ENCODE measurements at places on chromosomes 7 and 10.

GRCh38 chr7:103143868-103144267, 5.0 kb downstream of the NAPEPLD start:
- DNase-seq = no peak

DNA sequence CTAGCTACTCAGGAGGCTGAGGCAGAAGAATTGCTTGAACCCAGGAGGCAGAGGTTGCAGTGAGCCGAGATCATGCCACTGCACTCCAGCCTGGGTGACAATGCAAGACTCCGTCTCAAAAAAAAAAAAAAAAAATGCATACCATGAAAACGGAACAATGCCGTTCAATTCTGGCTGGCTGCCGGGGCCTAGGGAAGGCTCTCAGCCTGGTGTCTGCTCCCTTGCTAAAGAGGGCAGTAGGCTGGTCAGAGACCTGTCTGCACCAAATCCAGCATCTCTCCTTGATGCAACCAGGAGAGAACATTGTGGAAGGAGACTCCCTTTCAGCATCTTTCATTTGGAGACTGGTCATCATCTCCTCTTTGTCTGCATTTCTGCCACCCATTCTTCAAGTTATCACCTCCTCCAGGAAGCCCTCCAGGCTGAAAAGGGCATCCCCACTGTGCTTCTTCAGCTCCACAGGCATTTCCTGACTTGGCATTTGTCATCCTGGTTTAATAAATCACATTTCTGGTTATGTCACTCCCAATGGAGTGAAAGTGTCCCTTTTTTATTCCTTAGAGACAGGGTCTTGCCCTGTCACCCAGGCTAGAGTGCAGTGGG, 24.7 kb downstream of the MYL10 start:
- DNase-seq = no peak

- no peak for DNase-seq
These were observed 296.5 kb downstream of the SORCS3 start for GRCh38 chr10:104937567-104937966.

- DNase-seq = no peak
These were observed 18.5 kb downstream of the ITGB1 start for GRCh38 chr10:32939296-32940111.

DNA sequence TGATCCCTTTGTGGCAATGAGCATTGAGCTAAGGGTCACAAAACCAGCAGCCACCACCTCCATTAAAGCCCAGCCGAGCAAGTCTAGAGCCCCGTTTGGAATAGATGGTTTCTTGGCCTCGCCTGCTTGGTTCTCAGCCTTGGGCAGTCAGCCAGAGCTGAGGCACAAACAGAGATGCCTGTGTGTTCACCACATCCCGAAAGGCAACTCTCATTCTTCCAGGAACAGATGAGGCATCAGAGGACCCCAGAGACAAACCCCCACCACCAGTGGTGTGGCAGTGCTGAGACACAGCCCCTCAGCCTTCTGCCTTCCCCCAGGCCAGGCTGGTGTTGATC, 203.3 kb upstream of the ZMIZ1 start:
- DNase-seq = no peak

DNA sequence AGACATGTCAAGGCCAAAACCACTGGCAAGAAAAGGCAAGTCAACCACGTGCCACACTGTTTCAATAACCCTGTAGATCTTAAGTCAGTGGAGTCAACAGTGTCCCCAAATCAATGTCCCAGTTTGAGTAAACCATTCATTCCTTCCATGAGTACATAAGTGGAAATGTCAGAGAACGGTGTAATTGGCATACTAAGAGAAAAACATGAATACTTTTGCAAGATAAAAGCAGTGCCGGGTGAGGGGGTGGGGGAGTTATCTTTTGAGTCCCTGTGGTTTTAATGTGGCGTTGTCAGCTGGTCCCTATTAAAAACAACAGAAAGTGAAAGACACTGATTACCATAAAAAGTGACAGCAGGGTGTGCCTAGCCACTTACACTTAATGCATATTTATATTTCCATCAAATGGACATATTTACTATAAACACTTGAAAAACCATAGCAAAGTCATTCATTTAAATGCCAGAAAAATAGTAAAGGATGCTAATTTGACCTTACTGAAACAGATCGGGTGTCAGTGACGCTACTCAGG, 37.8 kb downstream of the RSU1 start:
- no peak for DNase-seq

GRCh38 chr10:130481076-130481930, 345.1 kb downstream of the GLRX3 start:
- DNase-seq = no peak

DNA sequence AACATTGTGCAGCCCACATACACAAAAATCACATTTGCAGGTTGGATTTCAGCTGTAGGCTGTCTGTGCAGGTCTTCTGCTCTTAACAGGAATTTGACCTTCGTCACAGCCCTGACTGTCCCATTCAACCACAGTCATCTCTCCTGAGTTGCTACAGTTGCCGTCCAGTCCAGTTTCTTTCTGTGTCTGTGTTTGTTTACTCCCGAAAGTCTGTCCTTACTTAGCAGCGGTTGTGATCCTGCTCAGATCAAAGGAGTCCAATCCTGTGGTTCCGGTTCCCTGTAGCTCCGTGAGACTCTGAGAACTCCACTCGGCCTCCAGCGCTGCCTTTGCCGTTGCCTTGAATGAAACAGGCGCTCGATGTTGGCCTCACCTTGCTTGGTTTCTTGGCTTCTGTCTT, 111.6 kb upstream of the GATA3 start:
- DNase-seq = no peak

- DNase-seq = no peak
These were observed 46.0 kb downstream of the PRKAR2B start for GRCh38 chr7:107090457-107090856.

DNA sequence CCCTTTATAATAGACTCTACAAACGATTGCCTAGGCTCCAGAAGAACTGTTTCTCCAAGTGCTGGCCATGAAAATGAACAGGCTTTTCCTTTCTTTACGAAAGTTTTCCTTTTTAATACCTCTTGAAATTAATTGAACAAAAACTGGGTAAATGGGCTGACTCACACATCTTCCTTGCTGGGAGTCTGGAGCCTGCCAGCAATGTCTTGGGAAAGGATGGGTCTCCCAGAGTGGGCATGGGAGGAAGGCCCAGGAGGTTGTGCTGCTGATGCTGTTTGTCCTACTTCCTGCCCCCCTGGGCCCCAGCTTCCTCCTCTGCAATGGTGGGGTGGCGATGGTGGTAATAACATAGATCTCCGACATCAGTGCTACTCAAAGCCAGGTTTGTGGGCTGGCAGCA, 174.1 kb downstream of the RPS24 start:
- DNase-seq = no peak

GRCh38 chr7:158541346-158542010, 46.1 kb downstream of the PTPRN2 start:
- DNase-seq = no peak

DNA sequence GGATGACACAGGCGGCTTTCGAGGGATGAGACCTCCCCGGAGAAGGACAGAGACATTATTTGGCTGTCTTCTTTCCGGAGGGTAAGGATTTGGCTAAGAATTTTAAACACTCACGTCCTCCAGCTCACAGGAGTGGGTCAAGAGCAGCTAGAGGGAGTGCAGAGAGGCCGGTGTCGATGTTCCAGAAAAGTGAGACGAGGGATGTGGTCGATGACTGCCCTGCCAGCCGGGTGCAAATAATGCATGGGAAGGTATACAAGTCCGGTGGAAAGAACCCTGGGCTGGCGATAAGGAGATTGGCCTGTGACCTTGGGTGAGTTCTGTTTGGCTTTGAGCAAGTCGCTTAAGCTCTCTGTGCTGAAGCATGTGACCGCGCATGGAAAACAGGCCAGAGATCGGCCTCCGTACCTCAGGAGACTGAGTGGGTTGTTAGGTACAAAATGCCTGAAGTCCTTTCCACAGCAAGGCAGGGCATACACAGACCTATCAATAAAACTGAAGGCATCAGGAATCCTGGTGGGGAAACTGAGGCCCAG, 149.1 kb downstream of the UBE2H start:
- no peak for DNase-seq

GRCh38 chr10:104393387-104393786, 39.8 kb downstream of the CFAP58 start:
- no peak for DNase-seq

GRCh38 chr10:62243647-62243997, 25.0 kb downstream of the RTKN2 start:
- no peak for DNase-seq

- no peak for DNase-seq
These were observed 34.8 kb downstream of the MDFIC start for GRCh38 chr7:114956702-114957101.

- peak; percentile 58 for DNase-seq
These were observed 10.9 kb downstream of the CDHR1 start for GRCh38 chr10:84205049-84205852.

DNA sequence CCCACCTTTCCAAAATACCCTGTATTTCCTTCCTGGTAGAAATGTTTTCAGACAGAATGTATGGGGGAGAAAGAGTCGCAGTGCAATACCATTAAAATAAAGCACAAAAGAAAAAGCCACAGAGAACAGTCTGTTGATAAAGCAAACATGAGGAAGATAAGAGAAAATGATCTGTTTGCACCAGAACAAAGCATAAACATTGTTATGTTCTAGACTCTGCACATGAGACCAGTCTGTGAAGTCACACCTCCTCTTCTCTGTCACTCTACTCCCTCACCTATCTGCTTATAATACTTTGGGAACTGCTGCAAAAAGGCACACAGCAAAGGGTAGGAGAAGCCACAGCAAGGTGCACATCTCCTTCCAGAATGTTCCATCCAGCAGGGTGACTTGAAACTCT, 67.2 kb upstream of the LRGUK start:
- no peak for DNase-seq
